ENCODE measurements at places on chromosomes 1 and 21. TPM values are rescaled to one million over a fixed set of nuclear protein-coding genes. Genes with fewer than 3 reads are reported as not detected.

C8A gene
- total RNA-seq: not detected

PLA2G2C gene
- total RNA-seq: not detected

OR2M3 gene
- total RNA-seq: 0.63 TPM

CBS gene
- 122 TPM for total RNA-seq

RGS4 gene
- 2.2 TPM for total RNA-seq

RCAN1 gene
- 71.7 TPM for total RNA-seq

CFAP141 gene
- total RNA-seq: not detected
